Stimulated activated CD4-positive, alpha-beta T cell treated with anti-CD3 and anti-CD28 coated beads, Interleukin-15, amount 100 ng/mL, for 1 hour (primary cell): ENCODE measurements at places on chromosomes 3 and 15.

GRCh38 chr15:73955326-73955725 is 29.1 kb downstream of the LOXL1 start:
- no peak for DNase-seq

DNA sequence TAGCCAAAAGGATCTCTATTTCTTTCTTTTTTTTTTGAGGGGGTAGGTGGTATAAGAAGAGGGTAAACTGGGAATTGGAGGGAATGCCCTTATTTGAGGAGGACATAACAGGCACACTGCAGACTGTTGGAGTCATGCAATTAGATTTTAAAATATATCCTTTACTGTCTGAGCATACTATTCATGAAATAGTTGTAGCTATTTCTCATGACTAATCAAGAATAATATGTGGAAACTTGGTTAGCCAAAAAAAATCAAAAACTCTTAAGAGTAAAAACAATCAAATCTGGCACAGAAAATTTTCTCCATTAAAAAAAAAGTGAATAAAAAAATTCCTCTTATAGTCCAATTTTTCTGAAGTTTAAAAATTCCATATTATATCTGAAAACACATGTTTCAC is 174.9 kb downstream of the SCAPER start:
- no peak for DNase-seq

DNA sequence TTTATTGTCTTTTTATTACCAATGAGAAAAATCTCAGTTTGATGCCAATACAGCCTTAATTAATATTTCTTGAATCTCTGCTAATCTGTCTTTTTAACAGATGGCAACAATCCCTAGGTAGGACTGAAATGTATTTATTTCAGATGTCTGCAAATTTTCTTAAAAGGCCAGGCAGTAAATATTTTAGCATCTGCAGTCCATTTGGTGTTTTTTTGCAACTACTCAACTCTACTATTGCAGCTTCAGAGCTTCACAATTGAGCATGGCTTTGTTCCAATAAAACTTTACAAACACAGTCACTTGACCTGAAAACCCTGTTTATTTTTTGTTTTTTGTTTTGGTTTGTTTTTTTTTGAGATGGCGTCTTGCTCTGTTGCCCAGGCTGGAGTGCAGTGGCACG is 82.7 kb downstream of the RARB start:
- no peak for DNase-seq

DNA sequence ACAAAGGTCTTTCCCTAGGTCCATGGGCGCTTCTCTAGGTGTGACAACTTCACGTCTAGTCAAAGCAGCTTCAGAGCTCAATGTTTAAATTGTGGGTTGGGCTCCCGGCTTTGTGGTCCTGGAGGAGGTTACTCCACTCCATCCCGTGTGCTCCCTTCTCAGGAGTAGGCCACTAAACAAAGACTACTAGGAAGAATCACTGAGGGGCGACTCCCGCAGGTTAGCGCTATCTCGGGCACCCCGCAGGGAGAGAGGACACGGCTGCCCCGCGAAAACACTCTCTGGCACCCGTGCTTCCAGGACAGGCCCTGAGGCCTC is 500 bp downstream of the PARP6 start:
- DNase-seq, result no peak

GRCh38 chr15:64092864-64093626 is 593 bp downstream of the CIAO2A start:
- no peak for DNase-seq

DNA sequence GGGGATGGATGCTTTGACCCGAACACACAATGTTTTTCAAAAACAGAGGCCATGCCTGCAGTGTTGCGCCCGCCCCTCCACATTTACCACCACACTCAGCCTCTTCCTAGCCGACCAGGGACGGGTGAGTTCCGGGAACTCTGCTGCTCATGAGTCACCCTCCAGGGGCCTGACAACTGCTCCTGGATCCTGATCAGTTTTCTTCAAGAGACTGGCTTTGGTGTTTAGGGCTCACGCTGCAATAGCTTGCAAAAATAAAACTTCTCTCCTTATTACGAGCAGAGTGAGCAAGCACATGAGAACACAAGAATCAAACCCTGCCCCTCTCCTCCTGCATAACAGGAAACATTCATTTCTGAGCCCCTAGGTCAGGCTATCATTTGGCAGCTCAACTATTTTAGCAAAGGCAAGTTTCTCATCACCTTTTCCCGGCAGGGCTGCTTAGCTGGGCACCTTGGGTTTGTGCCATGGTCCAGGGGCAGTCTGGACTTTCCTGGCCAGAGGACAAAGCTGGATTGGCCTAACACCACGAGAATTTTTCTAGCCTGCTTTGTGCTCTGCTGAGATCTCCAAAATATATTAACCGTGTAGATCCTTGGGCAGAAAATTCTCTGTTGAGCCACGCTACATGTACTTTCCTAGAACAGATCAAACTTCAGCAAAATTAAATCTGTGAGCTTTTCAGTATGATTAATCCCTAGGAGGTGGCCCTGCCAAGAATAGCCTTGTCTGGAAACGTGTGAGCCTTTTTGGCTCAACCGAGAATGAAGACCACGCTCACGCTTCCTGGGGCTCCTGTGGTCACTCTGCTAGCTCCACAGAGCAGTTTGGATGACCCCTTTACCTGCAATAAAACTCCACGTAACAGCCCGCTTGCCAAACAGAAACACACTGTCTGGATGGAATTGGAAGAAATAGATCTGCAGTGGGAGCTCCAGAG is 52.7 kb upstream of the SPATA12 start:
- DNase-seq, result no peak

- peak; percentile 66 for DNase-seq
Measured at GRCh38 chr3:13657660-13658435, 108.9 kb downstream of the FBLN2 start.

DNA sequence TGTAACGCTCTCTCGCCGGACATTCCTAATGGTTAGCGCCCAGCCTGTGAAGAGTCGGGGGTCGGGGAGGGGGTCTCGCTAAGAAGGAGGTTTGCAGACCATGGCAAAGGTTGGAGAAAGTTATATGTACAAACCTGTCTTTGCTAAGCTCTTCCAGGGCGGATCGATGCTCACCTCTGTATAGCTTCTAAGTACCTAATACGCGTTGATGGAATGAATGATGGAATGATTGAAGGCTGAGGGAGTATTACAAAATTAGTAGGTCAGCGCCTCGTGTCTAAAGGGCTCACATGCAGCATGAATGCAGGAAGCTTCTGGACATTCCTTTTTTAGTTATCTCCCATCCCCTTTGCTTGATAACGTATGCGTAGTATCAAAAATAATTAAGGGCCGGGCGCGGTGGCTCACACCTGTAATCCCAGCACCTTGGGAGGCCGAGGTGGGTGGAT is 305 bp upstream of the KPNA1 start:
- no peak for DNase-seq

- DNase-seq, result no peak
Measured at GRCh38 chr15:81111510-81112470, 22.3 kb upstream of the CFAP161 start.

GRCh38 chr3:138060792-138061191 is 50.8 kb downstream of the CLDN18 start:
- no peak for DNase-seq

DNA sequence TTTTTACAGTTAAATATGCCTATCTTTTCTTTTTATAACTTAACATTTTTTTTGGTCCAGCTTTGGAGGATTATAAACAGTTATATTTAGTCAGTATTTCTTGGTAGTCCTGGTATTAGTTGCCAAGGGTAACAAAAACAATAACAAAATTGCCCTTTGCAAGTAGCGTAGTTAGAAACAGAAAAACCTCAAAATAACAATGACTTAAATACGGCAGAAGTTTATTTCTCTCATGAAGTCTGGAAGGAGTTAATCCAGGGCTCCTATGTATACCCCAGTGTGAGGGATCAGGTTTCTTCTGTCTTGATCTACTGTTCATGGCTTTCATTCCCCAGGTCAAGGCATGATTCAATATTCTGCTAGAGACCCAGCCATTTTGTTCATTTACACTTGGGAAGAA is 14.1 kb upstream of the MYH15 start:
- no peak for DNase-seq

DNA sequence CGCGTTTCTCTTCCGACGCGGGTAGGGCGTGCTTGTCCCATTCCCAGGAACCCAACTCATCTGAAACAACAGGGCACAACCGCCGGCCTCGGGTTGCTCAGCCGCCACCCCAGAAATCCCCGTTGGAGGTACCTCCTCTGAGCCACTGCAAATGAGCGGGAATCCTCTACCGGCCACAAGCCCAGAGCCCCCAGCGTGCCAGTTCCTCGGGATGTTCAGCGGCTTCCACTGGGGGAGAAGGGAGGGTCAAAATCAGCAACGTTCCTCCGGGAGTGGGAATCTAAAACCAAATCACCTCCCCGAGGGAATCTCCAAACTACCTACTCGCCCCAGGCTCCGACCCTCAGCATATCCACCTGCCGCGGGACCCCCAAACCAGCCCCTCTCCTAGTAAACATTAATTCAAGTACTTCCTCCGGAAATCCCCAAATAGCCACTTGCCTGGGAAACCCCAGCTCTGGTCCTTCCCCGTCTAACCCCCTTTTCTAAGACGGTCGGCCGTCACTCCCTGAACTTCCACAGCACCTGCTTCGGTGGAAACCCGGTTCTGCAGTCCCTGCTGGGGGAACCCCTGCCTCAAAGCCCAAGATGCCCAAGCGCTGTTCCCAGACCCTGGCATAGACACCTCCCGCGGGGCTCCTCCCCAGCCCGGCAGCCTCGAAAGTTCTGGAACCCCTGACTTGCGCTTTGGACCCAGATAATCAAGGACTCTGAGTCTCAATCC is 887 bp downstream of the OXTR start:
- no peak for DNase-seq

- no peak for DNase-seq
Measured at GRCh38 chr3:97975466-97975865, 3.2 kb upstream of the RIOX2 start.

DNA sequence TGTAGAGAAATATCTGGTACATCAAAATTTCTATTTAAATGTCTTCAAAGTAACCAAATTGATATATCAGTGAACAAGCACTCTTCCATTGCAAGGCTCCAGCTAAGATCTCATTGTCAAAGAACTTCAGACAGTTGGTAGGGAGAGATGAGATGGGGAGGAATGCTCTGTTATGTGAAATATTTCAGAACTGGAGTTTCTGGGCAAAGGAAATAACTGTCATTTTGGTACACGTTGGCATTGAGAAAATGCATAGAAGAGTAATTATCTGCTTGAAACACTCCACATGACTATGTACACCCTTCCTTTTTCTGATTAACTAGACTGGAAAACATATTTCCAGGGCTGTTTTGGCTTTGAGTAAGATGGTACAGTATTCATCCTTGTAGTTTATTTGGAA is 297.5 kb upstream of the RASGRP1 start:
- DNase-seq, result no peak

GRCh38 chr15:29299784-29300183 is 30.2 kb upstream of the NSMCE3 start:
- no peak for DNase-seq

DNA sequence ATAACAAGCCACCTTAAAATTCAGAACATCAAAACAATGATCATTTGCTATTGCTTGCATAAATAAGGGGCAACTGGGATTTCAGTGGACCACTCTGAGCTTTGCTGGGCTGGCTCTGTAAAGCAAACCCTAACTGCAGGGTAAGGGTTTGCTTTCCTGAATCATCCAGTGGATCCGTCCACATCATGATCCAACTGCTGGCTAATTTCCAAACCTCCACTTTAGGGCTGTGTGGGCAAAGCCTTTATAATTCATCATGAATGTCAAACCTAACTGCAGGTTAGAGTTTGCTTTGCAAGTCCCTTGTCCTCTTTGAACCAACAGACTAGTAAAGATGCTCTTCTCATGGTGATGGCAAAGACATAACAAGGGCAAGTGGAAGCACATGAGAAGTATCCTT is 76.1 kb downstream of the SYNPR start:
- no peak for DNase-seq
